ENCODE measurements at places on chromosomes 5 and 9.
A peak's percentile ranks its signal among the peaks of the same experiment; 100 is the strongest.

DNA sequence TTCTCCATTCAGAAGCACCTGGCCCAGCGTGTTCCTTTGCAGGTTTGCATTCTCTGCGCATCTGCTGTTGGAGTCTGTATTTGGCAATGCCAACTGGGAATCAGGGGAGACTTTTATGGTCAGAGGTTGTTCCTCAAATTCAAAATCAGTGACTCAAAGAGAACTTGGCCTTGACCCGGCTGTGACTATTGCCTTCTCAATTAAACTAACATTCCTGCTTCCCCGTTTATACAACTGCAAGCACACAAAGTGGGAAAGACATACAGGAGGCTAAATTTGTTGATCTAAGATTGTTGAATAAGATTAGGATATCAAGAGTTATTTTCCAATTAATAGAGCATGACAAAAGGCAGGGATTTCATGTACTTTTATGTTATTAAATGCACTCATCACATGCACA is 402.4 kb upstream of the IRX2 start:
- DNase-seq, result no peak

GRCh38 chr9:27599870-27600238 is 26.6 kb upstream of the C9orf72 start:
- DNase-seq, result no peak

GRCh38 chr9:98083061-98083501 is 26.5 kb downstream of the NANS start:
- no peak for DNase-seq

- no peak for DNase-seq
Measured at GRCh38 chr5:158637039-158637438, 462.7 kb downstream of the EBF1 start.

- DNase-seq, result no peak
Measured at GRCh38 chr5:1918488-1919208, 35.9 kb upstream of the IRX4 start.

GRCh38 chr5:36357391-36357975 is 55.8 kb upstream of the RANBP3L start:
- no peak for DNase-seq

- DNase-seq, result no peak
Measured at GRCh38 chr5:175547842-175548241, 69.5 kb downstream of the SFXN1 start.

DNA sequence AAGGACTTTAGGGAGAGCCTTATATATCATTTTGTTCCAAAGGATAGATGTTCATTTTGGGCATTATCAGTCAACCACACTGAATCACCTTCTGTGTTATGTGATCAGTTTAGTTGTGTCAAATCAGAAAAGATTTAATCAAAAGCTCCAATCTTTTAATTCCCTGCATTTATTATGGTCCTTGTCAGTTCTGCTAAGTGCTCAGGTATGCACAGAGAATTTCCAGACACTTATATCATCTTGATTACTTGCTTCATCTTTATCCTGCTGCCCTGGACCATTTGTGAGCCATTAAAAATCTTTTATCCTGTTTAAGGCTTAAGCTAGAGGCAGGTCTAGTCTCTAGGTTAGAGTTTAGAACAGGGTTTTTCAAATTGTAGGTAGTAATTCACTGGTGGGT is 179.1 kb downstream of the CWC27 start:
- no peak for DNase-seq

- DNase-seq, result no peak
Measured at GRCh38 chr9:94867842-94868312, 141.4 kb downstream of the AOPEP start.

DNA sequence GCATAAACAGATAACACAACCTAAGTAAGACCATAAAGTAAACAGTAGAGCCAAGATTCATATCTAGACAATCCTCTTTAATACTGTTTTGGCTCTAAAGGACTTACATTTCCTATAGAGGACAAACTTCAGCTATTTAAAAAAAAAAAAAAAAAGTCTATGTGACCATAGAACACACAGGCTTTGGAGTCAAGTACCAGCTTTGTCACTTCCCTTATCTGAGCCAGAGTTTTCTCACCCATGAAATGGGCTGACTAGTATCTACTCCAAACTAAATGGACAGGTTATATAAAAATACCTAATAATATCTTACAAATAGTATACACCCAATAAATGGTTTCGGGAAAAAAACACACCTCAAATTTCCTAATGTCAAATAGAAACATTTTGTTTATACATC is 81.3 kb downstream of the STRBP start:
- DNase-seq, result no peak

DNA sequence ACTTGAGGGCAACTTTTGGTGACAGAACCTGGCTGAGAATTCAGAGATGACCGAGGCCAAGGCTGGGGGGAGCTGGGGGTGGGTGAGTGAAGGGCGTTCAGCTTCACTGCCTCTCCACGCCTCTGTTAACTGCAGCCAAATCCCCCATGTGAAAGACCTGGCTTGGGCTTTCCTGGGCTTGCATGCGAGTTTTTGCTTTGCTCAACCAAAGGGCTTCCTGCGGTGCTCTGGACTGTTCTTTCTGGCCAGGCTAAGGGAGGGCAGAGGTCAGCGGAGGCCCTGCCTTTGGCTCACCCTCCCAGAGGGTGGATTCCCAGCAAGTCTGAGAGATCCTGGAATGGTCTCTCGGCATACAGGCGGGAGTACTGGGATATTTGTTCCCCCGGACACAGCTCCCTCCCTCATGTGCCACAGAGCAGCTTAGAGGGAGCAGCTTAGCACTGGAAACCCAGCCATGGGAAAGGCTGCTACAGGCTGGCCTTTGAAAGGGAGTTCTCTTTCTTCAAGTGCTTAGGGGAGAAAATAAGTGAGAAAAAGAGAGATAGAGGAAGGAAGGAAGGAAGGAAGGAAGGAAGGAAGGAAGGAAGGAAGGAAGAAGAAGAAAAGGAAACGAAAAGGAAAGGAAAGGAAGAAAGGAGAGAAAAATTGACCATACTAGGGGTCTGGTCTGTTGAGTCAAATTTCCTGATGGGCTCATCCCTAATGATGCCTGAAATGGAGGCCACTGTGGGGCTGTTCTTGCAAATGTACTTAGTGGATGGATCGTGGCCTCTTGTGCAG is 158.8 kb downstream of the FGF18 start:
- DNase-seq, result no peak

GRCh38 chr5:91438871-91439270 is 55.8 kb upstream of the ARRDC3 start:
- DNase-seq, result no peak

DNA sequence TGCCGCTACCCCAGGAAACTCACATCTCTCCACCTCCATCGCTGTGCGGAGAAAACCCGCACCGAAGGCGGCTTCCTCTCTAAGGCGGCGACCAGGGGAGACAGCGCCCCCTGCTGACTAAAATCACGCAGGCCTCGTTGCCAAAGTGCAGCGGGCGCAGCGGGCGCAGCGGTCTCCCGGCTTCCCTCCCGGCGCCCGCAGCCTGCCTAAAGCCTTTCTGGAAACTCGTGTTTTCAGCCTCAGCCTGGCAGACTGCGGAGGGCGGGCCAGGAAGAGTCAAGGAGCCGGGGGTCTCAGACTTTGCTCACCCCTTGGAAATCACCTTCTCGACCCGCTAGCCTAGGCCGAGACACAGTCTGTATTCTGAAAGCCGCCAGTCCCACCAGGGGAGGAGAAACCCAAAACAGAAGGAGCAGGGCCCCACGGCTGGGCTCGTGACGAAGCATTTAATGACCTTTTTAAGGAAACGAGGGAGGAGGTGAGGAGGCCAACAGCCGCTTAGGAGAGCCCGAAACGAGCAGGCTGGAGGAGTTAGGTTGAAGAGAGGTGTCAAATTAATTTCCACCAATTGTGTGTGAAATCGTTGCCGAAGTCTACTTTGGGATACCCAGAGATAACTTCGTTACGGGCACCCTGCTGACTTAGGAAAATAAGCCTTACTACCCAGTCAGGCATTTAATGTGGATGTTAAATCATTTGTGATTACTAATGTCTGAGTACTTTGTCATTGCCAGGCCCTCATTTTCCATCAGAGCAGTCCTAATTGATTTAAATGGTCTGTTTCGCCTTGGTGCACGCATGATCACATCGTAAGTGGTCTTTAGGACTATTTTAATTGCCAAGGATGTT is 7.3 kb upstream of the FOXB2 start:
- peak; percentile 47 for DNase-seq

GRCh38 chr5:36403632-36404311 is 102.1 kb upstream of the RANBP3L start:
- no peak for DNase-seq

DNA sequence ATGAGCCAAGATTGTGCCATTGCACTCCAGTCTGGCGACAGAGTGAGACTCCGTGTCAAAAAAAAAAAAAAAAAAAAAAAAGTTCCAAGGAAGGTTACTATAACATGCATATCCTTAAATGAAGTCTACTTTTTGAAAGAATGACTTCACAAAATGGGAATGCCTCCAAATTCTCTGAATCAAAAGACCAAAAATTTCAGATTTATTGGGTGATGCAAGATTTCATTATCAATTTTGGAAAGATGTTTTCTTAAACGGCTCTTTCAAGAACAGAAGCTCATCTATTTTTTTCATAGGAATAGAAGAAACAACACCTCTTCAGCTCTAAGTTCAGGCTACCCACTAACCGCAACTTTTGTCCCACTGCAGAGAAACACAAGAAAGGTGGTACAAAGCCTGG is 69.9 kb downstream of the AUH start:
- no peak for DNase-seq

DNA sequence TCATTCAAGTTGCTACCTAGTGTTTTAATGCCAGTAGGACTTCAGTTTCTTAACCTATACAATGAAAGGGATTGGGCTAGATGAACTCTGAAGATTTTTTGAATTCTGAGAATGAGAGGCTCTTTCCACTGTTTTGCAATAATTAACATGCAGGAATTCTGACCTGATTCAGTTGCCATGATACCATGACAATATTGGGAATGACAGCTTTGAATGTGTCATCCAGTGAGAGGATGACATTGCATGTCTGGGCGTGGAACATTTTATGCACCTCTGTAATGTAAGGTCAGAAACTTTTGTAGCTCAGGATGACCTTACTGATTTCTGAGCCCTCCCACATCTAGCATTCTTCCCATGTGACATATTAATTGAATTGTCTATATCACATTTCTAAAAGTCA is 30.6 kb upstream of the SPINK5 start:
- DNase-seq, result no peak

DNA sequence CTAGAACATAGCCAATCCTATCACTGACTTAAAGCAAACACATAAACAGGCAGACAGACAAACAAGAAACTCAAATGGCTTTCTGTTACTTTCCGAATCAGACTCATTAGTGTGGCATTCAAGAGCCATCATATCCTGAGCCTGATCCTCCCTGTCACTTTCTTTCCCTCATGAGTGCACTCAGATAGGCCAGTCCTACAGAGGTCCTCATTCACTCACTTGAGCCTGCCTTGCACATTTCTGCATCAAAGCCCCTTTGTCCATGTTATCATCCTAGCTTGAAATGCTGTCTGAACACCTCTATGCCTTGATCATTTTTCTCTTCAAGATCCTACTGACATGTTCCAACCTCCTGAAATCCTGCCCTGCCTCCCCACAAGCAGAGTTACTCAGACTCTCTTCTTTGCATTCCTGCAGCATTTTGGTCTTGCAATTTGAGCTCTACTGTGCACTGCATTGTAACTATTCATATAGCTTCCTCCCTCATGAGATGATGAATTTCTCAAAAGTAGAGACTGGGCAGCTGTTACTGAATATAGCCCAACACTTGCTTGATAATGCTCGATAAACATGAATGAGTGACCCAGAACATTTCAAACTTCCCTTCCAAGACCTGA is 126.9 kb downstream of the PALM2AKAP2 start:
- DNase-seq, result no peak

DNA sequence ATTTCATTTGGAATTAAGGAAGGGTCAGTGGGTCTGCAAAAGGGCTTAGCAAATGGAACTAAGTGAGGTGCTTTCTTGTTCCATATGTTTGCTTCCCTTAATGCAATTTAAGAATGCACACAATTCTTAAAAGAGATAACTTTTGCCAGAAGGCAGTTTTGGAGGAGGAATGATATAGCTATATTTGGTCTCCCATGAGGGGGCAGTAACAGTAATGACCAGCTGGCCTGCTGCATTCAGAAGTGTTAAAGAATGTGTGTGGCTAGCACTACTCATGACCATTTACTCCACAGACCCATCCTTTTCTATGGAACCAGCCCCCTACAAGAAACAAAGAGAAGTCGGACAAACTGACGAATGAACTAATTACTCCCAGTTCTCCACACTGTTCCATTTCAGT is 638.9 kb downstream of the RAB3C start:
- no peak for DNase-seq

DNA sequence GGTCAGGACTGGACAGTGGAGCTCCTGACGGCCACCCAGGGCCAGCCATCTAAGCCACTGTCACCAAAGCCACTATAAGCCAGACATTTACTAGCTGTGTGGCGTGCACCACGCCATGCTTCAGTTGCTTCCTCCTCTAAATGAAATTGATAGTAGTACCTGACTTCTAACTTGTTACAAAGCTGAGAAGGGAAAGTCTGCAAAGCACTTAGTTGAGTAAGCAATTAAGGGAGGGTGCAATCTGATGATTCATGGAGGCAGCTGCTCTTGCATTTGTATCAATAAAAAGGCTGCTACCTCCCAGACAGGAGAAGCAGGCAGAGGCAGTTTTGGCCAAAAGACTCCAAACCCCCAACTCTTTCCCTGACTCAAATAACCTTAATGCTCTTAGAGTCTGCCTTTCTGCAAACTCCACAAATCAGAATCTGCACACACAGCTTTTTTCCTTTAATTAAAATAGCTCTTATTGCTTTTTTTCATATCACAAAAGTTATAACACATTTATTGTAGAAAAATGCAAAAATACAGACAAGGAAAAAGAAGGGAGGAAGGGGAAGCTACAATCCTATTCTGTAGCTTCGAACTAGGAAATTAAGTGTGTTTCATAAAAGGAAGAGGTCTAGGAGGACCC is 19.3 kb upstream of the RAPGEF1 start:
- no peak for DNase-seq

GRCh38 chr9:26459959-26460358 is 432.6 kb downstream of the CAAP1 start:
- no peak for DNase-seq

DNA sequence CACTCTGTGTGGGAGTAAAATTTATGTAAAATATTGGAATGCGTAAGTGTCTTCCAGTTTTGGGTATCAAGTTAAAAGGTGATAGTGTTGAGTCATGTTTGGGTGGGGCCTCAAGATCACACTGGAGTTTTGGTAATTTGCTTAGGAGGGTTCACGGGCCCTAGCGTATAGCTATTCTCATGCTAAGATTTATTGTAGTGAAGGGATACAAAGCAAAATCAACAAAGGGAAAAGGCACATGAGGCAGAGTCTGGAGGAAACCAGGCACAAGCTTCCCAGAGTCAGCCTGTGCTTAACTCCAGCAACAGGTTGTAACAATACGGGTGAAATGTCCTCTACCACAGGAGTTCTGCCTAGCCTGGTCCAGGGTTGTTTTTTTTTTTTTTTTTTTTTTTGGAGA is 20.2 kb downstream of the HSPA4 start:
- DNase-seq, result no peak

GRCh38 chr9:109745335-109746283 is 34.4 kb upstream of the PALM2AKAP2 start:
- DNase-seq, result no peak

- no peak for DNase-seq
Measured at GRCh38 chr9:17865881-17866280, 287.0 kb downstream of the SH3GL2 start.

Measured in CD4-positive, alpha-beta T cell treated with Interleukin-12 subunit alpha and Interleukin-12 subunit beta, for 1 hour (primary cell).